ENCODE measurements at places on chromosomes 1 and 21.

DNA sequence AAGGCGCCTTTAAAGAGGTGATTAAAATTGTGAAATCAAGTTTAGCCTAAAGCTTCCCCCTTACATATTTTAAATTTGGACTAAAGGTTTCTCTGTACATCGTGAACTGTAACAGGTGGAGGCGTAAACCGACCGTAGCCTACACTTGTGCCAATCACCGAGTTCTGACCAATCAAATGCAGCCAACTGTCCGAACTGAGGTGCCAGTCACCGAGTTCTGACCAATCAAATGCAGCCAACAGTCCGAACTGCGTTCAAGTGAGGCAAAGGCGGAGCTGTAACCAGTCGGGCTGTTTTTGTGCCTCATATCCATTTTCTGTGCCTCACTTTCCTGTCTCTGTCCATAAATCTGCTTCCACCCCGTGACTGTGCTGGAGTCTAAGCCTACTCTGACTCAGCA, 7.4 kb downstream of the TFF1 start:
- no peak for DNase-seq

DNA sequence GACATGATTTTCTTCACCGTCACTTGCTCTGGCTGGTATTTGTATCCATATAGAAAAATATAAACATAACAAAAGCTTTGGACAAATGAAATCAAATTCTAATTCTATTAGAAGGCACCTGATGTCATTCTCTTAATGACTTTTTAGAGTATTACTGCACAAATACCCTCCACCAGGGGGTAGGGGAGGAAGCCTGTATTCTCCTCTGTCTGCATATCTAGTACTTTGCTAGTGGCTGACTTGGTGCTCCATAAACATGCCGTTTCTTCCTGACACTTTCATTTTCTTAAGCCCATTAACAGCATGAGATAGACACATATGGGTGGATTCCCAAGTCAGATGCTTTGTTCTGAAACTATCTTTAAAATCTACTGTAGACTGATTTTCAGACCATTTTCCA, 20.6 kb upstream of the KCNJ15 start:
- DNase-seq, result no peak

GRCh38 chr1:74427681-74428080, 84.7 kb downstream of the LRRC53 start:
- no peak for DNase-seq

GRCh38 chr1:67664048-67664447, 21.0 kb upstream of the GADD45A start:
- no peak for DNase-seq

- DNase-seq, result no peak
Measured at GRCh38 chr21:36463204-36463603, 16.7 kb downstream of the CLDN14 start.

- DNase-seq, result no peak
Measured at GRCh38 chr1:3183411-3183810, 114.4 kb downstream of the PRDM16 start.

DNA sequence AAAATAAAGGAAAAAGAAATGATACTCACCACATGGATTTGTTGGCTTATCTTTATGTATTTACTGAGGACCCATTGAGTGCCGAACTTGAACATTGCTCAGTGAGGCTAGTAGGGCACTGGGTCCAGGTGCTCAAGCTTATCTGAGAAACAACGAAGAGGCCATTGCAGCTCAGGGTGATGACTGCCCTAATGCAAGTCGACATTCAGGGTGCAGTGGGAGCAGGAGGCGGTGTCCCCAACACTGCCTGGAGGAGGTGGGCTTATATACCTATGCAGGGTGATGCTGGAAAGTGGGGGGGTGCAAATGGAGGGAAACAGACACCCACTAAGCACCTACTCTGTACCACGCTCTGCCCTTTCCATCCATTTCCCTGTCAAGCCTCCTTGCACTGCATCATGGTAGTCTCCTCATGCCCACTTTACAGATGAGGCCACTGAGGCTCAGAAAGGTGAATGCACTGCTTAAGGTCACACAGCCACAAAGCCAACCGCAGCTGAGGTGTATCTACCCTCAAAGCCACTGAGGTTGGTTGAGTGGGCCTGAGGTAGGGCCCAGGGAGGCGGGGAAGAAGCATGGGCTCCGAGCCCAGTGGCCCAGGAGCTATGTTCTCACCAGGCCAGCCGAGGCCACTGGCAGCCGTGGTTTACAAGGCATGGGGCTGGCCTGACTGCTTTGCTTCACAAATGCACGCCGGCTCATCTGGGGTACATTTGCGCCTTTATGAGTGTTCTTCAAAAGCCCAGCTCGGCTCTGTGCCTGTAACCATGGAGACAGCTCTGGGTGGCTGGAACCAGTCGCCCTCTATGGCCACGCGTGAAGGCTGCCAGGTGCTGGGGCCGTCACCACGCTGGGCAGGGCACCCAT, 103.8 kb downstream of the EPHB2 start:
- no peak for DNase-seq

GRCh38 chr1:13228343-13228781, 2.4 kb upstream of the PRAMEF18 start:
- peak; percentile 6 for DNase-seq

DNA sequence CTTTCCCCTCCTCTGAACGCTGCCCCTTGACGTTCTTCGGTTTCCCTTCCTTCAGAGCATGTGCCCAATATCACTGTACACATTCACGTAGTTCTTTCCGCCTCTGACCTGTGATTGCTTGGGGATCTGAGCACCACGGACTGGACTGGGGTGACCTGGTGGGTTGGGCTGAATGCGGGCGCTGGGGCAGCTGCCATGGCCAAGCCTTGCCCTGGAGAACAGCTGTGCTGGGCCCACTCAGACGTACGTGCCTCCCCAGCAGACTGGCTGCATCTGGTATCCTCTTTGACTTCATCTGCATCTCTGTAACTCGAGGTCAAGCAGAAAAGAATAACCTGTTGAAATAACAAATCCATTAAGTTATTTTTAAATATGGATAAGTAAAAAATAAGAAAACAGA, 35.1 kb upstream of the DISC1 start:
- DNase-seq, result no peak

GRCh38 chr1:230713915-230714764, at the start of gene AGT:
TSS of gene AGT (minus strand) at chr1:230714122. CDS start at chr1:230710823, 3,299 bp downstream.
- no peak for DNase-seq

GRCh38 chr1:28208818-28209441, 23.9 kb downstream of the DNAJC8 start:
- peak; percentile 47 for DNase-seq

- no peak for DNase-seq
Measured at GRCh38 chr1:10980094-10980577, 32.3 kb upstream of the TARDBP start.

GRCh38 chr1:165755393-165756010, 13.2 kb downstream of the TMCO1 start:
- DNase-seq, result no peak

GRCh38 chr1:61864489-61864888, 122.2 kb downstream of the PATJ start:
- no peak for DNase-seq

DNA sequence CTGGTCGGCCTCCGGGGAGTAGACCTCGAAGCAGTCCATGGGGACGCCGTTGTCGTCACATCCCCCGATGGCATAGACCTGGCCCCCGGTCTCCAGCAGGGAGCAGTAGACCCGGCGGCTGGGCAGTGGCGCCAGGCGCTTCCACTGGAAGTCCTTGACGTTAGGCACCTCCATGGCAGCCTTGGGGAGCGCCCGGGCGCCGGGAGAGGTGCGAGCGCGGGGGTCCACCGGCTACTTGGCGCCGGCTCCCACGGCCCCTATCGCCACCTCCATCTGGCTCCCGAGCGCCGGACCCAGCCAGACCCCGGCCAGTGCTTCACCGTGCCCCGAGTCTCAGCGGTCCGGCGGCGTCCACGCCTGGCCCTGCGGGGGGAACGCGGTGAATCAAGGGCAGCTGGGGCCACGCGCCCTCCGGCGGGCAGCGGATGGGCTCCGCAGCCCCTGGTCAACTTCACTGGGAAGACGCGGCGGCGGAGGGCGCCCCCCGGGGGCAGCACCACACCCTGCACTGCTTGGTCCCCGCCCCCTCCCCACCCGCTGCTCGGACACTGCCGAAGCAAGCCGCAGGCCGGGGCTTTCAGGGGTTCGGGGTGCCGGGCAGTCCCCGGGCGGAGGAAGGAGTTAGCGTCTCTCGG, 13.2 kb downstream of the KLHDC8A start:
- no peak for DNase-seq

DNA sequence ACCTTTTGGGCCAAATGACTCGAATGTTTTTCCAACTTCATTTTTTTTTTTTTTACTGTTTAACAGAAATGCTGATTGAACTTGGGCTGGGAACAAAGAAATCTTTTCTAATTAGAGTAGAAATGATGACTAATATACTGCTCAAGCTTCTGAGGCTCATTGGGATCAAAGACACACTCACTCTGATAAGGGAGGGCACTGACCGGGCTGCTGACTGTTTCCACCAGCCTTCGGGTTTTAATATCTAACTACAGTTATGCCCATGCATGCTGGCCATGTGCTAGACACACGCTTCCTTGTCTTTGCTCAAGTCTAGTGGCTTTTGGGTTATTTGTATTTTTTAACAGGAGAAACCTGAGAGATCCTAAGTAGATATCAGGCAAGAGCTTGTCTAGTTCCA, 16.8 kb downstream of the ZBTB18 start:
- DNase-seq, result no peak

- DNase-seq, result no peak
Measured at GRCh38 chr1:178746345-178746744, 21.3 kb downstream of the RALGPS2 start.

DNA sequence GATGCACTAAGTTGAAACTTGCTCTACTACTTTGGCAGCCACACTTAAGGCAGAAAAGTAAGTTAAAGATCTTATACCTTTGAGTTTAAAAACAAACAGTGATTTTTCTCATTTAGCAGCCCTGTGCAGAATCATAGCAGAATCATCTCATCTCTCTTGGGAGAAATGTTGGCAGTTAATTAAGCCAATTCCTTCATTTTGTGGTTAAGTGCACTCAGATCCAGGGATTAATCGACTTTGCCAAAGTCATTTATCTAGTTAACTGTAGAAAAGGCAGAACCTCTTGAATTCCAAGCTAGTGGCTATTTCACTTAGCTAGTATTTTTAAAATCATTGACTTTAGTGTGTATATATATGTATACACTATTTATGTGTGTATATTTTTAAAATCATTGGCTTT, 125.0 kb downstream of the GPR52 start:
- DNase-seq, result no peak

DNA sequence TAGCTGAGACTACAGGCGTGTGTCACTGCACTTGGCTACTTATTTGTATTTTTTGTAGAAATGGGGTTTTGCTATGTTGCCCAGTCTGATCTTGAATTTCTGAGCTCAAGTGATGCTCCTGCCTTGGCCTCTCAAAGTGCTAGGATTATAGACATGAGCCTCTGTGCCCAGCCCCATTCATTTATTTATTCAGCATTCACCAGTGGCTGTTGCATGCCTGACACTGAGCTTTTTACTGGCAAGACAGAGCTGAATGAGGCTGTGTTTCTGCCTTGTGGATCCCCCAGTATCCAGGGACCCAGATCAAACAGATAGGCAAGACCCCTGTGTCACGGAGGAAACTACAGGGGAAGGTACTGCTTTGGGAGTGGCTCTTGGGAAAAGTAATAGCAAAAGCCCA, 109.4 kb downstream of the DISC1 start:
- no peak for DNase-seq

- DNase-seq, result no peak
Measured at GRCh38 chr1:151570819-151571218, 30.7 kb downstream of the TUFT1 start.

- DNase-seq, result no peak
Measured at GRCh38 chr1:222652676-222653075, 34.8 kb downstream of the MIA3 start.

DNA sequence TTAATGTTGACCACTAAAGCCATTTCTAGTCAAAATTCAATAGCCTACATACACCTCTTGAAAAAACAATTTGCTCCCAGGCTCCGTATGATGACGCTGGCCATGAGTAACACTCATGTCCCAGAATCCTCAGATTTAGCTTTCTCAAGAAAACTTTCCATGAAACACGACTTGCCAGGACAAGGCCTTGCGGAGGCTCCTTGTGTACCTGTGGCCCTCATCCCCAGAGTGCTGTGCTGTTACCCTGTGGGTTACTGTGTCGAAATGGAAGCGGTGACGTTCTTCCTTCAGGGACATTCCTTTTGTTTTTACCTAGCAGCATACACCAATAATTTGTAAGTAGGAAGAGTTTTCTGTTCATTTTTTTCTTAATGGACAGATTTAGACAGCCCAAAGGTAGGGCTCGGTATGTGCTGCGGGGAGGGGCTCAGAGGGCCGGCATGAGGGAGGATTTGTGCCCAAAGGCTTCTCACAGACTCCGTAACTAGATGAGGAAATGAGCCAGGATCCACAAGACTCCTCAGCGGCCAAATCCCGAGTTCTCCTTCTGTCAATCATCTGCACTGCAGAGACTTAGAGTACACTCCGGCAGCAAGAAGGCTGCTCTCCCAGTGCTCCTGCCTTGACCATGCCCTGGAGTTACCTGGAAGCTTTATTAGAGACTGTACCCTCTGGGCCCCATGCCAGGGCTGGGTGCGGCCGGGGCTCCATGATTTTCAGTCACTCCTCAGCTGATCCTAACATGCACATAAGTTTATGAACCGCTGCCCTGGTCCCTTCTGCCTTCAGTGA, 17.8 kb downstream of the GNG12 start:
- no peak for DNase-seq

DNA sequence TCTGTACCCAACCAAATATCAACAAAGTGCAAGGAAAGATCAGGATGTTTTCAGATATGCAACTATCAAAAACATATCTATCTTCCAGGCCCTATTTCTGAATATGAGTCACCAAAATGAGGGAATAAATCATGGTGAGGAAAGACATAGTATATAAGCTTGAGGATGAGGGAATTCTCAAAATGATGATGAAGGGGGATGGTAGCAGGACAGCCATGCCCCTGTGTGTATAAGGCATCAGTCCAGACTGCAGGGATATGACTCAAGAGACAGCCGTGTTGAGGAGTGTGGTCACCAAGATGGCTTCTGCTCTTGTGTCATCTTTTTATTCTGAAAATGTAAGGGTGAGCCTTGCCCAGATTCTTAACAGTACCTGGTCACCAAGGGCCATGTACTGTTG, 4.4 kb upstream of the WDR64 start:
- DNase-seq, result no peak

GRCh38 chr1:52662645-52663313, 29.8 kb downstream of the SHISAL2A start:
- DNase-seq, result no peak

GRCh38 chr1:118504221-118504644, 319.2 kb upstream of the SPAG17 start:
- no peak for DNase-seq

Measured in stimulated activated naive CD4-positive, alpha-beta T cell treated with Interleukin-2 at 50 U/mL for 16 hours (primary cell).